ENCODE measurements at places on chromosomes 4 and X. TPM values are rescaled to one million over a fixed set of nuclear protein-coding genes. Genes with fewer than 3 reads are reported as not detected.

- H3K27me3 ChIP-seq, result peaks cover 10% of the 10 kb centered on the region
- H3K36me3 ChIP-seq, result peaks cover 3% of the 10 kb centered on the region
- no peak overlapping the region for H3K4me3 ChIP-seq
- no peak for DNase-seq
Observed at GRCh38 chr4:89434364-89434988, 126.9 kb upstream of the GPRIN3 start.

DNA sequence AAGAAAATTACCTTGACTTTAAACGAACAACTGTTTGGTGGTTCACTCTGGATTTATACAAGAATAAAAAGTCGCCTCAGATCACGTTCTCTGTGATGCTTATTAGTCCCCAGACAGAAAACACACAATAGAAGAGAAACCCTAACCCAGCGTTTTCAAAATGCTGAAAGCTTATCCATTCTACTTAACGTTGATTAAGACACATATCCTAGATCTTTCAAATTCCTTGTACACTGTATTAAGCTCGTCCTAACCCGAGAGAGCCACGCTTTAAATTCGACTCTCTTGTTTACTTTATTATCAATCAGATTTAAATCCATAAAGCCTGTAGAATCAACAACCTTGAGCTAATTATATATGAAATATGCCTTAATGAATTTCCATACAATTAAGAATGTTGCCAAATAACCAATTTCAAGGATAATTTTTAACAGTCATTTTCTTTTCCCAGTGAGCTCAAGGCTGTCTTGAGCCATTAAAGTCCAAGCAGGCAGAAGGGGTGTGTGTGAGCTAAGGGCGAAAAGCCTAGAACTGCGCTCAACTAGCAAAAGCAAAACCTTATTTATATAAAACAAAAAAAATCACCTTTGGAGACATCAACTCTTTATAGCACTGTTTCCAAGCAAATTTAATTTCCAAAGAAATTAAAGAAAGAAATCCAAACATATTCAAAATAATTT is 981 bp upstream of the PITX2 start:
- peaks cover 34% of the 10 kb centered on the region for H3K4me1 ChIP-seq
- H3K27ac ChIP-seq, result no peak overlapping the region
- H3K4me3 ChIP-seq, result peak overlapping the region; percentile 66
- DNase-seq, result no peak
- H3K36me3 ChIP-seq, result peaks cover 16% of the 10 kb centered on the region

DNA sequence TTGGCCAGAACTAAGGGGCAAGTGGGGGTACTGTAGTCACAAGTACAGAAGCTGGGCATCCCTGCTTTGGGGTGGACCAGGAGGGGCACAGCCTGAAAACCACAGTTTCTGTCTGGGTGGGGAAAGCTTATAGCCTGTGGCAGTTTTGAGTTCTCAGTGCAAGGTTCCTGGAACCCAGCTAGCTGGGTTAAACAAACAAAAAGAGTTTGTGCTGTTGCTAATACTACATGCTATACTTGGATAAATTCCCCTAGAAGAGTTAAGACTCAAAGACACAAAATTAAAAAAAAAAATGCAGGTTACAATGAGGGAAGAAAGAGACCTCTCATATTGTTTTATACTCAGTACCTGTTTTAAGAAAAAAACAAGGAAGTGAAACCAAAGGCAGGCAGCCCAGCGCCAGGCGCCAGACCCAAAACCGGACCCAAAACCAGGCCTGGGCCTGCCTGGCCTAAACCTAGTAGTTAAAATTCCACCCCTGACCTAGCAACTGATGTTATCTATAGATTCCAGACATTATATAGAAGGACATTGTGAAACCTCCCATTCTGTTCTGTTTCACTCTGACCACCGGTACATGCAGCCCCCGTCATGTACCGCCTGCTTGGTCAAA is 50.8 kb downstream of the SLC2A9 start:
- no peak overlapping the region for H3K27ac ChIP-seq
- no peak overlapping the region for H3K4me3 ChIP-seq
- H3K27me3 ChIP-seq, result peaks cover 24% of the 10 kb centered on the region
- H3K4me1 ChIP-seq, result no peaks in the 10 kb centered on the region
- H3K36me3 ChIP-seq, result no peaks in the 10 kb centered on the region

- H3K27ac ChIP-seq, result no peak overlapping the region
- no peaks in the 10 kb centered on the region for H3K4me1 ChIP-seq
- no peak overlapping the region for H3K4me3 ChIP-seq
- H3K36me3 ChIP-seq, result no peaks in the 10 kb centered on the region
Observed at GRCh38 chrX:131201986-131202385, 87.1 kb downstream of the IGSF1 start.

DNA sequence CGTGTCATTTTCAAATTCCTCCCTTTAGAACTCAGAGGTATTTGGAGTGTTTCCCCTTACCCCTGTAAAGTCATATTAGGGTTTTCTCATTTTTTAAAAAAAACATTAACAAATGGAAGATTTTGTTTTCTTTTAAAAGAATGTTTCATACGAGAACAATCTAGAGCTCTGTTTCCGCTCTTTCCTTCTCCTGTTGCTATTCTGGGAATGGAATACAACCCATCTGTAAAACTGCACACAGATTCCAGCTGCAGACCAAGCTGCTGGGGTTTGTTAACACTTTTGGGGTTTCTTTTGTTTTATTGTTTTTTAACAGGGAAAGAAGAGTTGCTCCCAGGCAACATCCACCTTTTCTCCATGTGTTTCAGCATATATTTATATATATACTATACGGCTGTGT is 61.3 kb downstream of the HCCS start:
- H3K27ac ChIP-seq, result no peak overlapping the region
- DNase-seq, result no peak
- H3K4me3 ChIP-seq, result no peak overlapping the region

- H3K4me3 ChIP-seq, result no peak overlapping the region
- H3K27ac ChIP-seq, result no peak overlapping the region
- DNase-seq, result no peak
- H3K4me1 ChIP-seq, result no peaks in the 10 kb centered on the region
- peaks cover 3% of the 10 kb centered on the region for H3K36me3 ChIP-seq
Observed at GRCh38 chr4:115841871-115842270, 728.5 kb upstream of the NDST4 start.

- DNase-seq, result no peak
- H3K4me1 ChIP-seq, result peaks cover 17% of the 10 kb centered on the region
- H3K36me3 ChIP-seq, result peaks cover 20% of the 10 kb centered on the region
- no peaks in the 10 kb centered on the region for H3K27me3 ChIP-seq
Observed at GRCh38 chrX:16612257-16612897, 37.6 kb upstream of the S100G start.

The VCX gene
- total RNA-seq, result not detected

The SLC7A11 gene
- 5.6 TPM for total RNA-seq

The SLC6A14 gene
- total RNA-seq, result not detected

The PAGE2 gene
- not detected for total RNA-seq
